Cardiac atrium fibroblast (primary cell): ENCODE measurements at places on chromosomes 11 and 22. TPM values are rescaled to one million over a fixed set of nuclear protein-coding genes. Genes with fewer than 3 reads are reported as not detected.

The RNF169 gene
- 8.7 and 10.5 TPM in 2 replicates for total RNA-seq

The DERL3 gene
- under 0.01 and 0.16 TPM in 2 replicates for total RNA-seq

The RCOR2 gene
- 3.2 and 3.4 TPM in 2 replicates for total RNA-seq

The MS4A6E gene
- not detected in 2 replicates for total RNA-seq

The YPEL4 gene
- 0.16 TPM in 1 of 2 replicates, not detected in the other for total RNA-seq

The DAGLA gene
- 1.3 and 1.8 TPM in 2 replicates for total RNA-seq

The DBX1 gene
- total RNA-seq = not detected in 2 replicates

The DGCR6 gene
- 1.1 and 1.4 TPM in 2 replicates for total RNA-seq

The BET1L gene
- 50.9 and 52.7 TPM in 2 replicates for total RNA-seq

The OR4C3 gene
- total RNA-seq = not detected in 2 replicates

The RNF121 gene
- total RNA-seq = 28.2 and 31.6 TPM in 2 replicates

The PDE3B gene
- total RNA-seq = 0.36 and 2.3 TPM in 2 replicates

The TMEM191C gene
- total RNA-seq = 0.32 and 0.54 TPM in 2 replicates

The GRAP2 gene
- not detected in 2 replicates for total RNA-seq

The MB gene
- total RNA-seq = not detected in 2 replicates

The TPBGL gene
- 0.16 and 0.18 TPM in 2 replicates for total RNA-seq

The MRGPRX4 gene
- total RNA-seq = not detected in 2 replicates

The WDR74 gene
- 20.4 and 50.1 TPM in 2 replicates for total RNA-seq

The KRTAP5-6 gene
- total RNA-seq = not detected in 2 replicates

The OR5L1 gene
- total RNA-seq = not detected in 2 replicates

The SYTL2 gene
- 10.7 and 12.6 TPM in 2 replicates for total RNA-seq

The TSPAN32 gene
- not detected in 2 replicates for total RNA-seq

The OR52I1 gene
- total RNA-seq = not detected in 2 replicates

The TUBA8 gene
- 0.72 and 0.97 TPM in 2 replicates for total RNA-seq

The BMAL1 gene
- total RNA-seq = 9.9 and 31.1 TPM in 2 replicates

The DDTL gene
- total RNA-seq = 0.16 TPM in 1 of 2 replicates, not detected in the other

The DDIAS gene
- total RNA-seq = 1.1 and 2.9 TPM in 2 replicates

The TBX10 gene
- not detected in 2 replicates for total RNA-seq

The PDGFB gene
- total RNA-seq = 14.4 and 19.0 TPM in 2 replicates

The GUCY1A2 gene
- total RNA-seq = 2.1 and 6.0 TPM in 2 replicates

The MPPED2 gene
- total RNA-seq = not detected in 2 replicates

The GALNT18 gene
- total RNA-seq = 1.3 and 7.8 TPM in 2 replicates

The FAM180B gene
- total RNA-seq = not detected in 2 replicates

The ZBTB16 gene
- 33.0 and 55.1 TPM in 2 replicates for total RNA-seq

The WNT11 gene
- total RNA-seq = 0.65 TPM in 1 of 2 replicates, not detected in the other

The IFITM10 gene
- total RNA-seq = 0.18 and 0.65 TPM in 2 replicates

The ANO1 gene
- not detected in 2 replicates for total RNA-seq

The ZNF280B gene
- total RNA-seq = 0.72 and 1.5 TPM in 2 replicates

The OR8G5 gene
- not detected in 2 replicates for total RNA-seq

The E2F8 gene
- 0.32 and 0.36 TPM in 2 replicates for total RNA-seq

The SMARCB1 gene
- total RNA-seq = 72.4 and 83.8 TPM in 2 replicates

The CPT1A gene
- total RNA-seq = 18.1 and 32.5 TPM in 2 replicates

The SLC17A6 gene
- not detected in 2 replicates for total RNA-seq

The CASP1 gene
- total RNA-seq = 8.4 and 12.3 TPM in 2 replicates

The VPREB1 gene
- not detected in 2 replicates for total RNA-seq

The EXPH5 gene
- not detected in 2 replicates for total RNA-seq

The ZP1 gene
- 0.18 and 0.81 TPM in 2 replicates for total RNA-seq

The NTM gene
- 1.9 and 5.4 TPM in 2 replicates for total RNA-seq

The PLAAT3 gene
- total RNA-seq = 10.2 and 20.0 TPM in 2 replicates

The BCO2 gene
- 0.72 and 1.8 TPM in 2 replicates for total RNA-seq

The CDKN1C gene
- 31.9 and 90.1 TPM in 2 replicates for total RNA-seq

The SLC22A9 gene
- not detected in 2 replicates for total RNA-seq

The CD6 gene
- not detected in 2 replicates for total RNA-seq

The ALDH3B1 gene
- total RNA-seq = 10.8 and 14.6 TPM in 2 replicates

The PTGDR2 gene
- not detected in 2 replicates for total RNA-seq

The TRIM29 gene
- total RNA-seq = not detected in 2 replicates

The PHF21A gene
- 12.3 and 21.5 TPM in 2 replicates for total RNA-seq
